ENCODE measurements at places on chromosomes 5 and 9. TPM values are rescaled to one million over a fixed set of nuclear protein-coding genes. Genes with fewer than 3 reads are reported as not detected.

DNA sequence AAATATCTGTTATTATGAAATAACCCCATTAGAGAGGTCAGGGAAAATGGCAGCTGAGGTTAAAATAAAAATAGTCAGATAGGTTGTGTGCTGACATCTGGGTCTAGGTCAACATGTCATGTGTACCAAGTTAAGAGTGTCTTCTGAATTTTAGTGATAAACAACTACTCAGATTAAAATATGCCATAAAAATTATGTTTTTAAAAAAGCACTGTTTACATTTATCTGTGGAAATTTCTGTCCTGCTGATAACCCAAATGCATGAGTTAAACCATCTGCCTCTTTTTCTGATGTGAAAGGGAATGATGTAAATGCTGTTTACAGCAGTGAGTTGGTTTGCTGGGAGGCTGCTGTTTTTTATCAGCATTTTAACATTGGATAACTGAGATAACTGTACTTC is 361.2 kb upstream of the TARS1 start:
- peak overlapping the region; percentile 52 for H3K27ac ChIP-seq
- H3K4me3 ChIP-seq = no peak overlapping the region
- no peak for DNase-seq
- H3K36me3 ChIP-seq = no peaks in the 10 kb centered on the region
- H3K27me3 ChIP-seq = no peaks in the 10 kb centered on the region
- H3K4me1 ChIP-seq = no peaks in the 10 kb centered on the region

GRCh38 chr5:139133282-139133681 is 64.9 kb downstream of the SIL1 start:
- no peak overlapping the region for H3K4me3 ChIP-seq
- peaks cover 7% of the 10 kb centered on the region for H3K4me1 ChIP-seq
- DNase-seq = no peak

DNA sequence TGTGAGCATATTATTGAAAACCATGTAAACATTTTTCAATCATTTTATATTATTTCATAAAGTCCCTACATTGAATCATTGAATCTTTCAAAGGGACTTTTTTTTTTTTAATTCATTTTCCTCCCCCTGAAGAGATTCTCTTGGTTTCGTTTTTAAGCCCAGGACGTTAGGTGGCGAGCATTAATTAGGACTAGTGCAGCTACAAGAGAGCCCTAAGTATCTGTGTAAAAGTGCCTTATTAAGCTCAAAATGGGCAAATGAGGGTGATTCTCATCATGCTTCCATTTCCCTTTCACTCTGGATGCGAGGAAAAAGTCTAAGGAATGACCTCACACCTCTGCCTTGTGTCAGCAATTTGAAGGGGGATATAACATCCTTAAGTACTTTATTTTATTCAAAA is 517.9 kb upstream of the ITGA1 start:
- DNase-seq = no peak
- H3K36me3 ChIP-seq = no peaks in the 10 kb centered on the region
- no peak overlapping the region for H3K27ac ChIP-seq
- H3K27me3 ChIP-seq = no peaks in the 10 kb centered on the region

DNA sequence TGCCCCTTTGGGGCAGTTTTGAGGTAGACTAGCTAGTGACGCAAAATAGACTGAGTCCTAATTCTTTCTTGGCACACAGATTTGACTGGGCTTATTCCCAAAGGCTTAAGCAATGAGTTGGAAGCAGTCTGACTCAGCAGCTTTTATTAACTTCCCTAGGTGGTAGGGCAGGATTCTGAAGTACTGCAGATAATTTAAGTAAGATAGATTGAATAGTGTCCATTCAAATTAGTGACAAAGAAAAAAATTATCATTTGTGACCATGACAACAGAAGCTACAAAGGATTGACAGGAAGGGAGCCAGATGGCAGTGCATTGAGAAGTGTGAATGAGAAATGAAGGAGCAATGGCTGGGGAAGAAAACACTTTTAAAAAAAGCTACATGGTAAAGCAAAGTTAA is 649.4 kb downstream of the CDH9 start:
- no peaks in the 10 kb centered on the region for H3K36me3 ChIP-seq
- no peak for DNase-seq
- H3K4me3 ChIP-seq = no peak overlapping the region
- H3K27ac ChIP-seq = no peak overlapping the region
- H3K27me3 ChIP-seq = no peaks in the 10 kb centered on the region

DNA sequence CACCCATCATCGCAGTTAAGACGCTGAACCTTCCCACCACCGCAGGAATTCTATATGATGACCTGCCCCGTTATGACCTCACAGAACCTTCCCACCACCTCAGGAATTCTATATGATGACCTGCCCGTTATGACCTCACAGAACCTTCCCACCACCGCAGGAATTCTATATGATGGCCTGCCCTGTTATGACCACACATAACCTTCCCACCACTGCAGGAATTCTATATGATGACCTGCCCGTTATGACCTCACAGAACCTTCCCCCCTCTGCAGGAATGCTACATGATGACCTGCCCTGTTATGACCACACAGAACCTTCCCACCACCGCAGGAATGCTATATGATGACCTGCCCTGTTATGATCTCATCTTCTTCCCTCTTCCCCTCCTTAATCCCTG is 64.3 kb downstream of the IRX1 start:
- no peaks in the 10 kb centered on the region for H3K36me3 ChIP-seq
- no peak overlapping the region for H3K4me3 ChIP-seq
- no peak overlapping the region for H3K27ac ChIP-seq
- DNase-seq = no peak

- no peak overlapping the region for H3K4me3 ChIP-seq
- no peaks in the 10 kb centered on the region for H3K36me3 ChIP-seq
- no peak for DNase-seq
- H3K27me3 ChIP-seq = no peaks in the 10 kb centered on the region
These were observed 143.4 kb downstream of the GDNF start for GRCh38 chr5:37696190-37697021.

- no peak for DNase-seq
- H3K4me3 ChIP-seq = no peak overlapping the region
- no peaks in the 10 kb centered on the region for H3K36me3 ChIP-seq
- no peaks in the 10 kb centered on the region for H3K4me1 ChIP-seq
- H3K27ac ChIP-seq = no peak overlapping the region
These were observed 35.2 kb upstream of the IRX4 start for GRCh38 chr5:1917830-1918487.

GRCh38 chr9:108551030-108551841 is 304.6 kb downstream of the ACTL7B start:
- no peak for DNase-seq
- H3K4me3 ChIP-seq = no peak overlapping the region
- H3K27ac ChIP-seq = no peak overlapping the region
- no peaks in the 10 kb centered on the region for H3K36me3 ChIP-seq

DNA sequence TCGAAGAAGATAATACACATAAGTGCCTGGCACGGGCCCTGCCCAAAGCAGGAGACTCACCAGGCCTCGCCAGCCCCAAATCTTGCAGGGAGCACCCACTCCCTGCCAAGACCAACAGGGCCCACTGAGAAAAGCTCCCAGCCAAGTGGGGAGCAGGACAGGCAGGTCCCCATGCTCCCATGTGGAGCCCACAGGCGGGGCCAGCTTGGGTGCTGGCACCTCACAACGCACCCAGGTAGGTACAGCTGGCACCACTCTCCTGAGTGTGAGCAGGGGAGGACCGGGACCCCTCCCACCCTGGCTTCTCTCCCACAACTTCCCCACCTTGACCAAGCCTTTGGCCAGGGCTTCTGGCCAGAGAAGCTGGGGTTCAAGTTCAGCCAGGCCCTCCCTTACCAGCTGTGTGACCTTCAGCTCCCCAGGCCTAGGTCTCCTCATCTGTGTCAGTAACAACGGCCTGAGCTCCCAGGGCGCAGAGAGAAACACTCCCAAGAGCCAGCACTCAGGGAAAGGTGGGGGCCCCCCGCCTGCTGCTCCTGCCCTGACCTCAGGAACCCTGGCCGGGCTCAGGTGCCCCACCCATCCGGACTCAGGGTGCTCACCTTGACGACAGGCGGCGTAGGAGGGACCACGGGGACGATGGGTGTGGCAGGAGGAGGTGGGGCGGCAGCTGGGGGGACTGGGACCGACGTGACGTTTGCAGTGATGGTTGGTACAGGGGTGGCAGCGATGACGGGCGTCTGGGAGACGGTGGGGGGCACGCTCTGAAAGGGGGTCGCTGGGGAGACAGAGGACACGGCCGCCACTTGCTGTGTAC is 17.8 kb downstream of the BRD3 start:
- H3K36me3 ChIP-seq = no peaks in the 10 kb centered on the region
- H3K27me3 ChIP-seq = no peaks in the 10 kb centered on the region
- H3K27ac ChIP-seq = no peak overlapping the region

GRCh38 chr9:91258451-91258850 is 103.3 kb downstream of the AUH start:
- H3K27me3 ChIP-seq = no peaks in the 10 kb centered on the region
- no peak for DNase-seq
- no peaks in the 10 kb centered on the region for H3K4me1 ChIP-seq

DNA sequence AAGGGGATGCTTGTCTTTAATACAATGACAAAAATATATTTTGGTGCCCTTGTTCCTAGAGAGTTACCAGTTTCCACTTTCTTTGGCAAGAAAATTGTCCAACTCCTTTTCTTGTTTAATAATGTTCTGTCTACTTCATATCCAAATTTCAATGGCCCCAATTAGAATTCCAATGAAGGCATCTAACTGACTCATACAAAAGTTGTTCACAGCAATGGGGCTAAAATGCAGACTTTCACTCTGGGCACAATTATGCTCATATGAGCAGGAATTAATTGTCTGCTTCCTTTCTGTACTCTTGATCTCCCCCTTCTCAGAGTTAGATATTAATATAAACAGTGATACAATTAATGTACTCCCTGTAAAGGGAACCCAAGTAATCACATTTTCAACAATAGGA is 42.1 kb upstream of the ZNF622 start:
- H3K36me3 ChIP-seq = no peaks in the 10 kb centered on the region
- no peak for DNase-seq

- H3K4me1 ChIP-seq = peaks cover 6% of the 10 kb centered on the region
- H3K4me3 ChIP-seq = no peak overlapping the region
- H3K27me3 ChIP-seq = no peaks in the 10 kb centered on the region
- no peak for DNase-seq
These were observed 48.1 kb upstream of the COL5A1 start for GRCh38 chr9:134593286-134594077.

- no peak for DNase-seq
- no peaks in the 10 kb centered on the region for H3K27me3 ChIP-seq
- no peaks in the 10 kb centered on the region for H3K36me3 ChIP-seq
- H3K4me1 ChIP-seq = no peaks in the 10 kb centered on the region
These were observed 761.3 kb upstream of the DMAC1 start for GRCh38 chr9:8560560-8561525.

DNA sequence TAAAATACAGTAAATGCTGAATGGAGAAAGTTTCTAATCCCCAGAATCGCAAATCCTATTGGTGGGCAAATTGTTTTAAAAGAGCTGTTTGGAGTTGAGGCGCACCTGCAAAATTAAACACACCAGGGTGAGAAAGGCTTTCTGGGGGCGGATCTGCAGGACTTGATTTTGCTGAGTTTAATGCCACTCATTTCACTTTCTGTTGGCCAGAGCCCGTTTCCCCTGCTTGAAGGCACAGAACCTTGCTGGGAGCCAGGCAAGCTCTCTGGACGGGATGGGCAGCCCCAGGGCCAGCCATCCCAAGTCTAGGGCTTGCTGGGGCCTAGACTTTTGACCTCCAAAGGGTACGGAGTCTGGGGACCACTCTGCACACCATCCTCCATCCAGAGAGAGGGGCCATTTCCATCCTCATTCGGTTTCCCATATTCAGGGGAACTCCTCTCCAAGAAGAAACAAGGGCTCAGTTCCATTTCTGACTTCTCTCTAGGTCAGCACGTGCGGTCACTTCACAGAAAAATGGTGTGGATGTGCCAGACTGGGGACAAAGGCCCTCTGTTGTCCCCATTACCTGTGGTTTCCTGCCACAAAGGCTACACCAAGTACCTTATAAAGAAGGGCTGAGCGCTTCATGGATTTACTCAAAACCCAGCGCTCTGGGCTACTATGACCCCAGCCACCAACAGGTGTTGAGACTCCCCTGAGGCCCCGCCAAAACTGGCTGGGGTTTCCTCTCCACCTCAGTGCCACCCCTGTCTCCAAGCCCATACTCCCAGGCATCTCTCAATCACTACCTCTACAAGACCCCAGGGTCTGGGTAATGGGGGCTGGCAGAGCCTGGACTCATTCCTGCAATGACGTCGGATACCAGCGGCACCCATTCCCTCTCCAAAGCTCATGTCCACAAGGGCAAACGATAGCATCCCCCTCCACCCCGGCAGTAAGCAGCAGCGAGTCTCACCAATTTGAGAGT is 170.0 kb downstream of the AUH start:
- H3K4me1 ChIP-seq = peaks cover 8% of the 10 kb centered on the region
- peak overlapping the region; percentile 100 for H3K27ac ChIP-seq
- DNase-seq = no peak
- no peaks in the 10 kb centered on the region for H3K27me3 ChIP-seq
- H3K4me3 ChIP-seq = no peak overlapping the region

GRCh38 chr5:32506201-32506661 is 61.7 kb upstream of the ZFR start:
- no peaks in the 10 kb centered on the region for H3K27me3 ChIP-seq
- H3K4me3 ChIP-seq = no peak overlapping the region
- no peaks in the 10 kb centered on the region for H3K36me3 ChIP-seq

- no peaks in the 10 kb centered on the region for H3K27me3 ChIP-seq
- H3K27ac ChIP-seq = peak overlapping the region; percentile 7
- H3K4me3 ChIP-seq = no peak overlapping the region
- DNase-seq = peak; percentile 10
These were observed 2.6 kb downstream of the IRF1 start for GRCh38 chr5:132487841-132488555.

DNA sequence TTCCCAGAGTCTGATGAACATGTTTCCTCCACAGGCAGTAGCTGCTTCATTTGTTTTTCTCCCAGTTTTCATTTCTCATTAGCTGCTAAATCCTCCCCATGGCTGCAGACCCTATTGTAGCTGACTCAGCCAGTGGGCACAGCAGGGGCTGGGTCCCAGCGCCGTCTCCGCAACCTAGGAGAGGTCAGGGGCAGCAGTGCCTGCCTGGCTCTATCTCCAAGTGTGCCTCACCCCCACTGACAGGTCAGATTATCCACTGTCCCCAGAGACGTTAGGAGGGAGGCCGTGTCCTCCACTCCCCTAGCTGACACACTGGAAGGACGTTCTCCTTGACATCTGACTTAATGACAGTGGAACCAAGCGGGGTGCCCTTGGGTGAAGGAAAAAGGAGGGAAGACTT is 31.1 kb downstream of the KCNIP1 start:
- no peak overlapping the region for H3K4me3 ChIP-seq
- H3K27ac ChIP-seq = no peak overlapping the region
- no peaks in the 10 kb centered on the region for H3K27me3 ChIP-seq

The IFNK gene
- not detected for total RNA-seq

The PCDHA12 gene
- total RNA-seq = 1.3 TPM

The PDE8B gene
- 54.4 TPM for total RNA-seq

The GDA gene
- 4.8 TPM for total RNA-seq

The CCL27 gene
- total RNA-seq = not detected

The MSMP gene
- not detected for total RNA-seq

The ZNF454 gene
- 0.59 TPM for total RNA-seq

The FBXL7 gene
- 6.5 TPM for total RNA-seq

The OR2V2 gene
- total RNA-seq = not detected

The ZMYND19 gene
- total RNA-seq = 14.7 TPM

The PAEP gene
- not detected for total RNA-seq

The PCDHB14 gene
- 11.5 TPM for total RNA-seq
